ENCODE measurements at places on chromosomes 16 and 17.

- DNase-seq = no peak
Measured at GRCh38 chr16:72285324-72285723, 113.4 kb upstream of the PMFBP1 start.

DNA sequence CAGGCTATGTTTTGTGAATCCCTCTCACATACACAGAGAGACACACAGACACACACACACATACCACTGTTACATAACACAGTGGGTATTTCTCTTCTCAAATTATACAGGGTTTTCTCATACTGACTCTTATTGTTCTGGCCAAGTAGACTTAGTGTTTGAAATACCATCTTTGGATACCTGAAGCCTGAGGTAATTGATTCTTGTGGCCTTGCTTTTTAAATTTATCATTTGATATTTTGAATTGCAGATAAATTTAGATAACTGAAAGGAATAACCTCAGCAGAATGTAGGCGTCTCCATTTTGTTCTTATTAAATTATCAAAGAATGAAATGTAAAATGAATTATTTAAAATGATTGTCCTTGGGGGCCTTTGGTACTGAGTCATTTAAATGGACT is 223.8 kb downstream of the LGALS9B start:
- DNase-seq = no peak

DNA sequence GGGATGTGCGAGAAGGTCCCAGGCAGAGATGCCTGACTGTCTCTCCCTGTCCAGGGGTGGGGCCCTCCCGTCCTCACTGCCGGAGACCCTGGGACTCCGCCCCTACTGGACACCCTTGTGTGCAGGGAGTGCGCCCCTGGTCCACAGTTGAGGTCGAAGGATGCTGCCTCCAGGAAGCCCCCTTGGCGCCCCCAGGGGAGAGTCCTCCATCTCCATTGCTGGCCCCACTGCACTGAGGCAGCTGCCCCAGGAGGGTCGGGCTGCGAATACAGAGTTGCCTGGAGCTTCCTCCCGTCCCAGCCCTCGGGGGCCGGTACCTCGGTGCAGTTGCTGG is 26.6 kb downstream of the CTU2 start:
- DNase-seq = no peak

DNA sequence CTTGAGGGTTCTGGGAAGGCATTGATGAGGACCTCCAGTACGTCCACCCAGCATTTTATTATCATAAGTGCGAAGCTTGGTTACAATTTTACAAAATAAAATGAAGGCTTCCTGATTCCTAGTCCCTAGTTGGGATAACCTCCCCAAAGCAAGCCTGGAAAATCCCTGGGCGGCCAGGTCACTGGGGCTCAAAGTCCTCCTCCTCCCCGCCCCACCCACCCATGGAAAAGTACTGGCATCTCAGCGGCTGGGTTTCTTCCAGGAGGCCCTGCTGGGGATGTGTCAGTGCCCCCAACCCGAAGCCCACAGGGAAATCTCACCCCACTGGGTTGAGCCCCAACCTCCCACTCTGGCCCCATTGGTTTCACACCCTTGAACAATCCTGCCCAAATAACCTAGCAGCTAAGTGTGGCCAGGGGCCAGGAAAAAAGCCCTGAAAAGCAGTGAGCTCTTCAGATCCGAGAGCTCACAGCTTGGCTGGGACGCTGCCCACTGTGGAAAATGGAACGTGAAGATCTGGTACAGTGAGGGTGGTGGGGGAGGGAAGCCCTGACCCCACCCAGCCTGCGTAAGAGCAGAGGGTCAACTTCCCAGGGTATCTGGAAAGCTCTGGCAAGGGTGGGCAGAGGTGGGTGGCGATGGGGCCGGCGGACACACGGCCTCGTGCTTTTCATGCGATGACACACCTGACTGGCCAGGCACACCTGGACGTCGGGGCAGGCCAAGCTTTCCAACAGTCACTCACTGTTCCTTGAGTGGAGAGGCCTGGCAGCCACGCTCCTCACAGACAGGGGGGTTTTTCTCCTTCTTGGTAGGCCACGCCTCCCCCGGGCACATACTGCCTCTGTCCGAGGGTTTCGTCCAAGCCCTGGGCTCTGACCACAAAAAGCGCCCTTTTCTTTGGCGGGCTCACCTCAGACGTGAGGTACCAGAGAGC is 324.5 kb downstream of the SOX9 start:
- DNase-seq = no peak

DNA sequence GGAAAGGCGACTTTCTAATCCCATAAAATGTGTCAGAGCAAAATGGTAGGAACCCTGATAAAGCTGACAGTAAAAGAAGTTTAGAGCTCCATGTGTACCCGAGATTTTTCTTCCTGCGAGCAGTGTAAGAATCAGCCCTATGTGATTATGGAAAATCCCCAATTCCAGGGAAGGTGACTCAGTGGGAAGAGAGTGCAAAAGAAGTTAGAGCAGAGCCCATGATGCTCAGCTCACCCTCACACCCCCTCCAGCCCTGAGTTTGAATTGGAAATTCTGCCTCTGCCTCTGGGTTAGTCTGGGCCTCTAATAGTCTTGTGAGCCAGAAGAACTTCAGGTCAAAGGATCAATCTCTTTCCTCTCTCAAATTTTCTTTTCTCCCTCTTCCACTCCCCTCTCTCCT is 12.5 kb downstream of the C17orf78 start:
- no peak for DNase-seq

DNA sequence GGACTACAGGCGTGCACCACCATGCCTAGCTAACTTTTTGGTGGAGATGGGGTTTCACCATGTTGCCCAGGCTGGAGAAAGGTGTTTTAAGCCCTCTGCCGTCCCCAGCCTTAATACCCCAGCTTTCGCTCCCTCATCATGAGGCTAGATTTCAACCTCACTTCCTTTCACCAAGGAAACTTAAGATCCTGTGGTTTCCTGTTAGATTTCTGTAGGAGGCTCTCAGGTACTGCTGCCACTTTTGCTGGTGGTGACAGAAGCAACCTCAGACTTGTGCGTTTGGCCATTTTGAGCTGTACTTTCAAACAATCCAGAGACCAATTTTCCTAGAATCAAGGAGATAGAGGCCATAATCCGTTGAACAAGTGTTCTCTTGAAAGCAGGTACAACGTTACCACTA is 36.2 kb downstream of the MPHOSPH6 start:
- DNase-seq = no peak

DNA sequence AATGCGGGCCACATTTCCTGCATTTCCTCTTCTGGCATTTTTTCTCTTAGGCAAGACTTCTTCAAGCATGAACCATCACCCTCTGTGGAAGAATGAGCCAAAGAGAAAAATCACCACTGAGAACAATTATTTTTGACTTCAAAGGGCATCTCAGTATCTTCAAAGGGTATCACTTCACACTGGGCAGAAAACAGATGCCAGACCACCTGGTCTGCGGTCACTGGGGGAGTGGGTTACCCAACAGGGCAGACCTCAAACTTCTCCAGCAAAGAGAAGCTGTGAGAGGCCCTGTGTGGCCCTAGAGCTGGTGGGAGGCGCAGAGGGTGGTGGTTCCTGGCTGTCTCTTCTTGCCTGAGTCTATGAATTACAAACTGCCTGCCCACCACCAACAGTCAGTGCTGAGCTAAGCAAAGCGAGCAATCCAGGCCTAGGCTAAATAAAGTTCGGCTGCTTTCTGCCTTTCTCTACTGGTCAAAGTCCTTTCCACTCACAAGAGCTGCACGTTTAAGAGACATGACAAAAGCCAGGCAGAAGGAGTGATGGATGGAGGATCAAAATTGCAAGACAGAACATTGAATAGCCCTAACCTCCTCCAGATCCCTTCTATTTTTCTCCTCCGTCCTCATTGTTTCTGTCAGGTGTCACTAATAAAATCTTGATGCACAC is 602.7 kb upstream of the CDH5 start:
- no peak for DNase-seq

DNA sequence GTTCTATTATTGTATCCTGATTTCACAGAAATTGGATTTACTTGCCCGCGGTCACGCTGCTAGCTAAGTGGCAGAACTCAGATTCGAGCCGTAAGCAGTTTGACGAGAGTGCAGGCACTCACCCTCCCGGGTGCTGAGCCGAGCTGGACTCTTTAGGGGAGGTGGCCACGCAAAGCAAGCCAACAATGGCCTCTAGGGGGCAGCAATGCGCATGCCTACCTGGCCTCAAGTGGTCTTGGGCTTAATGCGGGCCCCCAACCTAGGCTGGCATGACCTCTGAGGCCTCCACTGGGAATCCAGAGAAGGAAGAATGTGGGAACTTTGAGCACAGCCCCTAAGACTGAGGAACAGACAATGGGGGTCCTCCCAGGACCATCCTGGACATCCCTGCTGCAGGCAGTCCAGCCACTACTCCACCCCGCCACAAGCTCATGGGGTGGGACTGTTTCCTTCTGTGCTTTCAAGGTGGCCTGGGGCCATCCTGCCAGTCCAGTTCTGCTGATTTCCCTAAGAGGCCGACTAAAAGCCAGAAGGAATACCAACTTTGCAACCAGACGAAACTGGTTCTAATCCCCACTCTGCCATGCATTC is 276.5 kb downstream of the XYLT1 start:
- no peak for DNase-seq

DNA sequence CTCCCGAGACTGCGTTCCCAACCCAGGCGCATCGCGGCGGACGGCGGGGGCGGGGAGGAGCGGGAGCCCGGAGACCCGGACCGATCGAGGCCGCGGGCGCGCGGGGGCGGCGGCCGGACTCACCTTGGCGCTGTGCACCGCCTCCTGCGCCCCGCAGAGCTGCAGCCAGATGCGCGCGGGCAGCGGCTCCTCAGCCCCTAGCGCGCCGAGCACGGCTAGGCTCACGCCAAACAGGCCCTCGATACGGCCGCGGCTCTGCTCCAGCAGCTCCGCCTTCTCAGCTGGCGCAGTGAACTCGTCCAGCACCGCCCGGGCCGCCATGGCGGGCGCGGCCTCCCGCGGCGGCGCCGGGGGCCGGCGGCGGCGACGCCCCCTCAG is 339 bp downstream of the N4BP1 start:
- peak; percentile 72 for DNase-seq

GRCh38 chr16:8959921-8960787 is 3.6 kb downstream of the USP7 start:
- no peak for DNase-seq

DNA sequence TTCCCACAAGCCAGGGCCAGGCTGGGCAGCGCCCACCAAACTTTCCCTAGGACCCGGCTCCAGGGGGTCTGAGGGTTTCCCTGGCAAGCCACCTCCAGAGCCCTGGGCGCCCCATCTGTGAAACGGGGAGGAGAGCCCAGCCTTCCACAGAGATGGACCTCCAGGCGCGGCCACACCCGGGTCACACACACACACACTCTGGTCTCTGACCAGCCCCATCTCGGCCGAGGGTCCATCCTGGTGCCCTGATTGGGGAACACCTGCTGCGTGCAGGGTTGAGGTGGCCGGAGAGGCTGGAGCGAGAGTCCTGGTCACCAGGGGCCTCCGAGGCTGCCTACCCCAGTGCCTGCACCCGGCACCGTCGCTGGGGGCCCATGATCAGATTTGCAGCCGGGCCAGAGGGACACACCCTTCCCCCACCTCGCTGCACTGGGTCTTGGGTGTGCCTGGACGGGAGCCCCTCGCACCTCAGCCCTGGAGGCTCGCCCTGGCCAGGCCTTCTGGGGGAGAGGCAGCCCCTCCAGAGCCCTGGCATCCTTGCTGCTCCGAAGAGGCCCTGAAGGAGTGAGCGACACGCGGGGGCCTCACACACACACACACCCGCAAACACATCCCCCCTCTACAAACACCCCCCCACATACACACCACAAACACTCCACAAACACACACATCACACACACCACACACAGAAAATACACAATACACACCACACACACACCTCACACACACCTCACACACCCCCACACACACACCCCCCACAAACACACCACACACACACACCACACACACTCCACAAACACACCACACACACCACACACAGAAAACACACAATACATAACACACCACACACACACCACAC is 29.7 kb downstream of the SLC25A10 start:
- no peak for DNase-seq

- peak; percentile 60 for DNase-seq
Measured at GRCh38 chr17:76540381-76541300, 797 bp downstream of the PRCD start.

- DNase-seq = no peak
Measured at GRCh38 chr17:50612281-50612680, 22.4 kb upstream of the ABCC3 start.

DNA sequence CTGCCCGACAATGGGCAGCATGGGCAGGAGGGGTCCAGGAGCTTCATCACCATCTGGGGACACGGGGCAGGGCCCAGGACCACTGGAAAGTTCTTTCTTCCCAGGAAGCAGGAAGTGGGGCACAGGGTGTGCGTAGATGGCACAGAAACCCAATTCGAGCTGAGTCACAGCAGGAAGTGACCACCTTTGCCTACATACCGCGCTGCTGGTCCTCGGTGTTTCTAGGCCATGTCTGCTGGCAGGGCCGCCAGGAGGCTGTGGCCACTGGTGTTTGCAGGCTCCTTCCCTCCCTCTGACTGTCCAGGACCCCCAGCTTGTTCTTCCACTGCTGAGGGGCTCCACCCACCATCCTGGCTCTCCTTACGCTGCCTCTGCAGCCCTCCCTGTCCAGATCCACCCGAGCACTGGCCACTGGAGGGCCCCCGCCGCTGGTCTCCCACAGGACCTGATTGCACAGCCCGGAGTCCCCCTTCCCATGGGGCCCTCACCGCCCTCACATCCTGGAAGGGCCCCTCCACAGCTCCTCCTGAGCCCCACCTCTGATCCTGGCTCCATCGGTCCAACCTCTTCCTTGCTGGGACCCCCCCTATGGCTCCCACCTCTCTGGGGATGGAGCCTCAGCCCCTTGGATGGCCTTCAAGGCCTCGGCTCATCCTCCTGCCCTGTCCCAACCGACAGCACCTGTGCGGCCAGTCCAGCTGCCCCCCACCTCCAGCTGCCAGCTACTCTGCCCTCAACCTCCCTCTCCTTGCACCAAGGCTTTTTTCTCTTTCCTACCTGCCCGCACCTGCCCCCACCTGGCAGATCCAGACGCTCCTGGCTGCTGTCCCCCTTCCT is 14.5 kb upstream of the RASD1 start:
- DNase-seq = no peak

DNA sequence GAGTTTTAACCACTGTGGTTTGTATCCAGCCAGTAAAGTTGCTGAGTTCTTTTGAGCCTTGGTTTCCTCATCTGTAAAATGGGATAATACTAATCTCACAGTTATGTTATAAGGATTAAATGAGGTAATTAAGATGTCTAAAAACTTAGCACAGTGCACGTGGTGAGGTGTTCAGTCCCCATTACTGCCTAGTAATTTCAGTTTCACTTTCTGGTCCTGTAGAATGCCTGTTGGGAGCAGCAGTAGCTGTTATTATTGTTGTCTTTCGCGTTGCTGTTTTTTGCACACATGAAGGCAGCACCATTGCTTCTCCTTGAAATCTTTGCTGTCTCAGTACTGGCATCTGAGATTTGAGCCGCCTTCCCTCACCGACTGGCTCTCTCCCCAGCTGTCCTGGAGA is 182.4 kb downstream of the DNAH9 start:
- no peak for DNase-seq

Data from GOT3 (cell line).